ENCODE measurements at places on chromosomes 2 and 18. TPM values are rescaled to one million over a fixed set of nuclear protein-coding genes. Genes with fewer than 3 reads are reported as not detected.

The CYP26B1 gene
- not detected for total RNA-seq

The DNAH7 gene
- total RNA-seq = not detected

The RUFY4 gene
- total RNA-seq = 0.85 TPM

The TMEM169 gene
- total RNA-seq = 0.53 TPM

The ORC4 gene
- total RNA-seq = 33.9 TPM

The HAAO gene
- not detected for total RNA-seq

The MFF gene
- total RNA-seq = 46.9 TPM

The SNED1 gene
- total RNA-seq = 42.0 TPM

GRCh38 chr2:105410554-105410953 lies 11.7 kb upstream of the FHL2 start:
- no peak for DNase-seq

DNA sequence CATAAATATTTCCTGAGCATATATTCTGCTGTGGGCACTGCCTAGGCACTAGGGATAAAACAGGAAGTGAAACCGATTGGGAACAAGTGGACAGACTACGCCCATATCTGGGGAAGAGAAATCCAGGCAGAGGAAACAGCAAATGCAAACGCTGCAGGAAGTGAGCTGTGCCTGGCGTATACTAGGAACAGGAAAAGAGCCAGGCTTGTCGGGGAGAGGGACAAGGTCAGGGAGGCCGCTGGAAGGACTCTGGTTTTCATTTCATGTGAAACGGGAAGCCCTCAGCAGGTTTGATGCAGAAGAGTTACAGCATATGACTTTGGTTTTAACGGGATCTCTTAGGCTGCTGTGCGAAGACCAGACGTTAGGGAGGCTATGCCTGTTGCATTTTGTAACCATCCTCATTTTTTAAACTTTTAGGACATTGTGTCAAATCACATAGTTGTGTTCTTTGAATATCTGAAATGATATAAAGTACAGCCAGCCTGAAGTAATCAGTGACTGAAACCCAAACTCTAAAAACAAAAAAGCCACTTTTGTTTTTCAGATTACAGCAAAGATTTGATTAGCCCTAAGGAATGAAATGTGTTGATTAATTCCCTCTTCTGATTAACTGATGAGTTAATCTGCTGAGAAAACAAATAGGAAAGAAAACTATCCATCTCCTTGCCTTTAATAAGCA lies 110.2 kb upstream of the PIEZO2 start:
- no peak for DNase-seq

DNA sequence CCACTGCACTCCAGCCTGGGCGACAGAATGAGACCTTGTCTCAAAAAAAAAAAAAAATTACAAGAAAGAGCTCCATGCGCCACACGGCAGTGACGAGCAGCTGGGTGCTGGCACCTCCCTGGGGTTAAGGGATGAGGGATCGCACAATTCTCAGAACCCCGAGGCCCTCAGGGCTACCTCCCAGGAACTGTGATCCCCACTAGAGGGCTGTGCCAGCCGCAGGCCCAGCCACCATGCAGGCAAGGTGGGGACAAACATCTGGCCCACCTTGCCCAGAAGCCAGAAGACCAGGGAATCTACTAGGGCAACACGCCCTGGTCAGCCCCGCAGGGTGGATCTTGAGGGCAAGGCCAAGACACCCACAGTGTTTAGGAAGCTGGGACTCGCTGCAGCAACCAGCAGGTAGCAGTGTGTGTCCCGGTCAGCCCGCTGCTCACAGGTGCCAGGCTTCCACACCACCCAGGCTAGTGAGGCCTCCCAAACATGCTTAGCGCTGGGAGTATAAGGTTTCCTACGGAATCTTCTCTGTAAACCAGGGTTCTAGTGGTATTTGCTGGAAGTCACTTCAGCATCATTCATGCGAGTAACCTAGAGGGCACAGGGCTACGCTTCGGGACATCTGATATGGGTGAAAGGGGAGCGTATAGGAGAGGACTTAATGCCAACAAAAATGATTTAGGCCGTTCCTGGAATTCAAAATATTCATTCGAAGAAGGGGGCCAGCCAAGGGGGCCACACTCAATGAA lies 6.7 kb downstream of the SAG start:
- no peak for DNase-seq

DNA sequence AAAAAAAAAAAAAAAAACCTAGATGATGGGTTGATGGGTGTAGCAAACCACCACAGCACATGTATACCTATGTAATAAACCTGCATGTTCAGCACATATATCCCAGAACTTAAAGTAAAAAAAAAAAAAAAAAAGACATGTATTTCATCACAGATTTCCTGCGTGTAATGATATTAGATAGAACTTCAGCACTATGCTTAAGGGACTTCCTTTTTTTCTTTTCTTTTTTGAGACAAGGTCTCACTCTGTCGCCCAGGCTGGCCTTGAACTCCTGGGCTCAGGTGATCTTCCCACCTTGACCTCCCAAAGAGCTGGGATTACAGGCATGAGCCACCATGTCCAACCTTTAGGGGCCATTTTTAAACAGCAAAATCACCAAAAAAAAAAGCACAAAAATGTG lies 42.0 kb downstream of the NEURL3 start:
- DNase-seq = no peak

DNA sequence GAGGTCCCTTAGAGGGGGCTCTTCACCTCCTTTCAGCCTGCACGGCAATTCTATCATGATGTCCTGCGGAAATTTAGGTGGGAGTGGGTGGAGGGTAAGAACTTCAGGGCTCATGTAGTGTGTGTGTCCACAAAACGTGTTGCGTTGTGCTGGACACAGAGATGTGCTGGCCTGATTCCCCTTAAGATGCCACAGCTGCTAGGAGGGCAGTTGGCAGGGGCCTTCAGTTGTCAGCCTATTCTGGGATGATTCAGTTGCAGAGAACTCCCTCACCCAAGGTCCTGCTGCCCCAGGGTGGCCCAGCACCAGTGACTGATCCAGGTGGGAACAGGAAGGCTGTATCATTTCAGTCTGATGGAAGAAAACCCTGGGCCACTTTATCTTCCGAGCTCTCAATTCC lies 1.0 kb upstream of the HJURP start:
- DNase-seq = no peak

DNA sequence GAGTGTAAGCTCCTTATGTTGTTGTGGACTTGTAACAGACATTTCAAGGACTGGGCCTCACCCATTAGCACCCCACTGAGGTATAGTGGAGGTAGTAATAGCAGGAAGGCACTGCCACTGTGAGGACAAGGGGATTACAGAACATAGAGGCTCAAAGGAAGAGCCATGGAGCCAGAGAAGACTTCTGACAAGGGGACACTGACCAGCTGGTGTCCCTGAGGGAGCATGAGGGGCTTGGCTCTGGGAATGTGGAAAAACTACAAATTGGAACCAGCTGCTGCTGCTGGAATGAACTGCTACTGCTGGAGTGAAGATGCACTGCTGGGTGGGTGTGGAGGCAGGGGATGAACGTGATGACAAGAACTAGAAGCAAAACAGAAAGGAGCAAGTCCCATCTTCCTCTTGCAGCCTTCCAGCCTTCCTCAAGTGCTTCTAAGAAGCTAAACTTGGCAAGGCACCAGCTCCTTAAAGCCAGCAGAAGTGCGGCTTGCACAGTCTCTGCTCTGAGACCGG lies 167.3 kb upstream of the NOSTRIN start:
- DNase-seq = no peak

DNA sequence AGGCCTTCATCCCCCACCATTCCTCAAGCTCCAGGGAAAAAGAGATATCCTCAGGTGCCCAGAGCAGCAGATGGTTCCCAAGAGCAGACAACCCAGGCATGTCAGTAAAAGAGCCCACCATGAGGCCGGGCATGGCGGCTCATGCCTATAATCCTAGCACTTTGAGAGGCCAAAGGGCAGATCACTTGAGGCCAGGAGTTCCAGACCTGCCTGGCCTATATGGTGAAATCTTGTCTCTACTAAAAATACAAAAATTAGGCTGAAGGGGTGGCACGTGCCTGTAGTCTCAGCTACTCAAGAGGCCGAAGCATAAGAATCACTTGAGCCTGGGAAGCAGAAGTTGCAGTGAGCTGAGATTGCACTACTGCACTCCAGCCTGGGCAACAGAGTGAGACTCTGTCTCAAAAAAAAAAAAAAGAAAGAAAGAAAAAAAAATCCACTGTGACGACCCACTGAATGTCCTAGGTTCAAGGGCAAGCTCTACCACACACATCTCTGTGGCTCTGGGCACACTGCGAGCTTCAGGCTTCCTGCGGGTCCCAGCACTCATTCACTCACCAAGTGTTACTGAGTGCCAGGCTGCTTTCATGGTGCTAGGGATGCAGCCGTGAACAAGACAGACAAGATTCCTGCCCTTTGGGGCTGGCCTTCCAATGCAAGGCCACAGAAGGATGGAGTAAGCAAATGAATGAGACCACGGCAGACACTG lies 6.5 kb upstream of the DUSP2 start:
- DNase-seq = no peak

DNA sequence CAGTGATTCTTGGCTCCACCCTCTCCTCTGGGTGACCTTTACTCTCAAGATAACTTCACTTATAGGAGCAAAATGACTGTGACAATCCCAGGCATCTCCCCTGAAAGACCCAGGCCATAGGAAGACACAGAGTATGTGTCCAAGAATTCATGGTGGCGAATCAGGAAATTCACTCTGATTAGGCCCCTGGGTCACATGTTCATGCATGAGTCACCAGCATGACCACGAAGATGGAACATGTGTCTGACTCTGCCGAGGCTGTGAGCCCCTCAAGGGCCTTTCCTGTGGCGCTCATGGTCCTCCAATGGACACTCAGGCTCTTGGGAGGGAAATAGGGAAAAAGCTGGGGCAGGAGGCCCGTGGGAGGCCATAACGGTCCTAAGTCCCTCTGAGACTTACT lies 74.0 kb upstream of the TEX51 start:
- no peak for DNase-seq

DNA sequence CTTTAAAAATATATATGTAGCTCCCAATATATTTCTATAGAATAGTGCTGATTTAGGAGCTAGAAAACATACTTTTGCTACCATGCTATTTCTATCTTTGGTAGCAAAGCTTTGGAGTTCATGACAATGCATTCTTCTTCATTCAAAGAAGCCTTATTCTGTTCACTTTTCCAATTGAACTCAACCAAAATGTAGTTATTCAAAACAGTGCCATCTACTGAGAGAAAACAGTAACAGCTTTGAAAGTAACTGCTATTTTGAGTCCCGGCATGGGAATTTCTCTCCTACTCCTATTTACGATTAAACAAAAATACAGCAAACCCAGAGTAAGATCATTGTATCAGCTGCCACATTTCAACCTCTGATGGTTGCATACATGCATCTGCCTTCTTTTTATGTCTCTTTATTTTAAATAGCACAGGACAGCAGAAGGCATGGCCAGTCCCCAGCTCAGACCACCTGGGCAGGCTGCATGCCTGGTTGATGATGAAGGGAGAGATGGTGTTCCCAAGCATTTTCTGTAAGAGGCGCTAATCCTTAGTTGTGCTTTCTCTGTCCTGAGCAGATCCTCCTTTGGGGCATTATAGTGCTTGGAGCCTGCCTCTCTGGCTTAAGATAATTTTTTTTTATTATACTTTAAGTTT lies 69.7 kb upstream of the SULT1C3 start:
- no peak for DNase-seq

DNA sequence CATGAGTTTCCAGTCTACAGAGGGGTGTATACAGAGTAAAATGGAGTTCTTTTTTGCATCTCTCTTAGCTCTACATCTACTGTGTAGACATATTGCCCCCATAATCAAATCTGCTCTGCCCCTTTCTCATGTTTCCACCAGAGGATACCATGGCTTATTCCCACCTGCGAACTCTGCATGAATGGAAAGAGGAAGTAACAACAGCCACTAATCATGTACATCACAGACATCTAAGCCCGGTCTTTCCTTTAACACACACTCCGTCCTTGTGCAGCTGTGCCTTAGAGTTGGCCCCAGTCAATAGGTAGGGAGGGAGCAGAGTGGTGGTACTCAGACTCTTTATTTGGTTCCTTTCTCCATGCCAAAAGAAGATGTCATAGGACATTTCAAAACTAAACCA lies 147.3 kb upstream of the NRP2 start:
- DNase-seq = no peak

DNA sequence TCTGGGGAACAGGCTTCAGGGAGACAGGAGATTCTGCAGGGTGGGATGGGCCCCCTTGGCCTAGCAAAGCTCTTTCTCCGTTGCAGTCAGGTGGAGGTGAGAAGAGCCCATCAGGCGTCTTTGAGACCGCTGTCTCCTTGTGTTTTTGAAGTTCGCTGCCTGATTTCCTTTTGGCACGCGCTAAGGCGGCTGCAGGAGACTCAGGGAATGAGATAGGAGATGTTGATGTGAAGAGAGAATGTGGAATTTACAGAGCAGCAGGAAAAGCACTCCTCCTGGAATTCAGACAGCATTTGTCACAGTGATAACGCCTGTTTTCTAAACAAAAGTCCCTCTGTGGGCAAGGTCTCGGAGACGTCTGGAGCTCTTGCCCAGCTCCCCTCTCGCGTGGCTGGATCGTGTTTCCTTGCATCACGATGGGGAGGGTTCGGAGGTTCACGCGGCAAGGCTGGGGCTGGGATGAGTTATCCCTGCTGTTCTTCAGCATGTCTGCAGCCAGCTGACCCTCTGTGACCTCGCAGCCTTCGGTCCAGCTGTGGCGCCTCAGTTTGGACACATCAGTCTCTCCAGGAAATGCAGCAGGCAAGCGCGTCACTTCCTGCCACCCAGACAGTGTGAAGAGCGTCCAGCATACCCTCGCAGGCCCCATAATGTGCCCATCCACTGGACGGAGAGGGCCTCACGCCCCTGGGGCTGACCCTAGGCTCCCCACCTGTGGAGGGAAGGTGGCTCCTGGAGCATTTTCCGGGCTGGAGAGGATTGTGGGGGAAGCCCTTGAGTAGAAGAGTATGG lies 30.2 kb downstream of the GLI2 start:
- DNase-seq = no peak

GRCh38 chr2:15664273-15665066 lies 72.8 kb downstream of the DDX1 start:
- DNase-seq = no peak

DNA sequence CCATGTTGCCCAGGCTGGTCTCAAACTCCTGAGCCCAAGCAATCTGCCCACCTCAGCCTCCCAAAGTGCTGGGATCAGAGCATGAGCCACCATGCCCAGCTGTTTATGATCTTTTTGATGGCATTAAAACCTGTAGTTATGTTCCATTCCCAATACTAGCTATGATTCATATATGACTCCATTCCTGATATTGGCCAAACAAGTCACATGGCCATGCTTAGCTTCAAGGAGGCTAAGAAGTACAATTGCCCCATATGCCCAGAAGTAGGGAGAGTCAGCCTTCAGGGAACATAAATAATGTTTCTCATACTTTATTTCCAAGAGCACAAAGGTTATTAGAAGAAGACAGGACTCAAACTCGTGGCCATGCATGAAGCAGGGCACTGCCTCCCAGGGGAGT lies 132.4 kb upstream of the RAB6C start:
- no peak for DNase-seq

- DNase-seq = no peak
Observed at GRCh38 chr2:179410552-179411356, 146.1 kb upstream of the SESTD1 start.

DNA sequence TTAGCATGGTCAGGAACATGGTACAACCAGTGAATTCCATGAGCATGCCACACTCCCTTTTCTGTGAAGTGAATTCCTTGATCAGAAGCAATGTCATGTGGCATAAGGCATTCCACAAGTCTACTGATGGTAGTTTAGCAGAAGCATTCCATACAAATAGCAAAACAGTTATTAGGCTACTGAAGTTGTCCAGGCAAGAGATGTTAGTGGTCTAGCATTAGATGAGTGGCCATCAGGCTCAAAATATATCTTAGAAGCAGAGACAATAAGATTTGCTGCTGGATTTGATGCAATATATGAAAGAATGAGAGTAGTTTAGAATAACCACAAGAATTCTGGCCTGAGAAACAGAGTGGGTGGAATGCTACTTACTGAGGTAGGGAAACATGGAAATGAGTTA lies 355.3 kb upstream of the NRXN1 start:
- DNase-seq = no peak

Measured in CD4-positive, alpha-beta T cell (primary cell).